ENCODE measurements at places on chromosomes 6 and 20.

DNA sequence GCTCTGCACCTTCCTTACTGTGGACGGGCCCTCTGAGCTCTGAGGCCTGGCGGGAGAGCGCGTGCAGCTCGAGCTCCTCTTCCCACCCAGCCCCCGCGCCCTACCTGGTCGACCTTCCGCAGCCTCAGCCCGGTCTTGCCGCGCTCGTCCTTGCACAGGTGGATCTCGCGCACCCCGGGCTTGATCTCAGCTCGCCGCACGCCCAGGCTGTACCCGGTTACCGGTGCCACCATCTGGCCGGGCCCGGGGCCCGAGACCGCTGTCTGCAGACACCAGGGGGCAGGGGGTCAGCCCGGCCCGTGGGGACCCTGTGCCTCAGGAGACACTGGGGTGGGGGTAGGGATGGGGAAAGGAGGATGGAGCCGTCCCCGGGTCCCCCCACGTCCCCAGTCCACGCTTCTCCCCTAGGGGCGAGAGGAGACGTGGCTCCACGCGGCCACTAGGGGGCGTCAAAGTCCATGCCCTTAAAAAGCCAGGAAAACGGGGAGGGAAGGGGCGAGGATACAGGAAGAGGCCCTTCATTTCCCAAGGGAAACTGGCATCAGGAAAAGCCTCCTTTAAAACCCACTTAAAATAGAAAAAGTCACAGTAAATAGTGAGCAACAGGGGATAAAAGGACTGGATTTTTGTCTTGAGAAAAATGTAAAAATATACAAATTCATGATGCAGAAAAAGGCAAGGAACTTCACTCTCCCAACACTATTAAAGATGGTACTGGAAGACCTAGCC, 15.5 kb downstream of the SDCBP2 start:
- DNase-seq = peak; percentile 82

DNA sequence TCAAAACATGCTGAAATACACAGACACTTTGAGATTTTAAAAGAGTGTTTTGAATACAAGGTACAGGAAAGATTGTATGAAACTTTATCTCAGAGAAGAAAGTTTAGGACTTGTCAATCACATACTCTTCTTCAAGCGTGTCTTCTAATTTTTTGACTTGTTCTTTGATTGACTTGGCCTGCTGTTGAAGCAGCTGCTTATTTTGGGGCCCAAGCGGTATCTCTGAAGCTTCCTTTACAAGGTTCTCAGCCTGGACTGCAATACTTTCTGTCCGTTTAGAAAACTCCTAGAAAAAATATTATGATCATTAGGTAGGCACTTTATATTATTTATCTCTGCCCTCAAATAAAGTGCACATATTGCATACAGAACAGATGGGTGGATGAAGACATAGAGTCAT, 201.3 kb downstream of the SYNE1 start:
- DNase-seq = no peak

GRCh38 chr6:152167641-152168603, 360.4 kb downstream of the ESR1 start:
- no peak for DNase-seq

- DNase-seq = no peak
Observed at GRCh38 chr20:15061955-15062354, 724.5 kb upstream of the FLRT3 start.

DNA sequence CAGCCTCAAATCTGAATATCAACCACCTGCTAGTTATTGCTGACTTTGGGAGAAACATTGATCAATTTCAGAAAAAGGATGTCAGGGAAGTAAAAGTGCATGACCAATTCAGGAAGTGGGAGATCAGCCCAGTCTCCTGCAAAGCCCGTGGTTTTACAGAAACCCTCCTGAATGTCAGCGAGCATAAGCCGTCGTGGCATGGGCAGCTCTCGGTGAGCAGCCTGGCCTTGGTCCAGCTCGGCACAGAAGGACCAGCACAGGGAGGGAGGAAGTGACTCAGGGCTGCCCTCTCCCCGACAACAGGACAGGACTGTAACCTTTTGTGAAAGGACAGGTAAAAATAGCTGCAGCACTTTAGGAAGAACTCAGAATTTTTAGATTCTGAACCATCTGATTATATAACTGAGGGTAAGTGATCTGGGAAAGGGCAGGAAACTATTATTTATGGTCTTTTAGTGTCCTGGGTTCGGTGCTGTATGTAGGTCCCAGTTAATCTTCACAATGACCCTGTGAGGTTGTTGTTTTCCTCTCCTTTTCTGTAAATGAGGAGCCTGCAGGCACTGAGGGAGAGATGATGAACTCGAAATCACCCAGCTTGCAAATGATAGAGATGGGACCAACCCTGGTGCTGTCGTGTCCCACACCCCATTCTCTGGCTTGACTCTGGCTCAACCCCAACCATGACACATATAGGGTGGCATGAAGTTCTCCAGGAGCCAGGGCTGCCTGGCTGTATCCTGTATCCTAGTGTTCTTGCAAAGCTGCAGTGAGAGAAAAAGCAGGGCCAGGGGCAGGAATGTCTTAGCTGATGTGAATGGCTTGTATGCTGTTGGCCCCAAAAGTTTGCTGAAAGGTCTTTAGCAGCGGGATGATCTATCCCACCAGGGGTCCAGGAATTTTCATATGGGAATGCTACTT, 37.6 kb downstream of the NRN1 start:
- no peak for DNase-seq

DNA sequence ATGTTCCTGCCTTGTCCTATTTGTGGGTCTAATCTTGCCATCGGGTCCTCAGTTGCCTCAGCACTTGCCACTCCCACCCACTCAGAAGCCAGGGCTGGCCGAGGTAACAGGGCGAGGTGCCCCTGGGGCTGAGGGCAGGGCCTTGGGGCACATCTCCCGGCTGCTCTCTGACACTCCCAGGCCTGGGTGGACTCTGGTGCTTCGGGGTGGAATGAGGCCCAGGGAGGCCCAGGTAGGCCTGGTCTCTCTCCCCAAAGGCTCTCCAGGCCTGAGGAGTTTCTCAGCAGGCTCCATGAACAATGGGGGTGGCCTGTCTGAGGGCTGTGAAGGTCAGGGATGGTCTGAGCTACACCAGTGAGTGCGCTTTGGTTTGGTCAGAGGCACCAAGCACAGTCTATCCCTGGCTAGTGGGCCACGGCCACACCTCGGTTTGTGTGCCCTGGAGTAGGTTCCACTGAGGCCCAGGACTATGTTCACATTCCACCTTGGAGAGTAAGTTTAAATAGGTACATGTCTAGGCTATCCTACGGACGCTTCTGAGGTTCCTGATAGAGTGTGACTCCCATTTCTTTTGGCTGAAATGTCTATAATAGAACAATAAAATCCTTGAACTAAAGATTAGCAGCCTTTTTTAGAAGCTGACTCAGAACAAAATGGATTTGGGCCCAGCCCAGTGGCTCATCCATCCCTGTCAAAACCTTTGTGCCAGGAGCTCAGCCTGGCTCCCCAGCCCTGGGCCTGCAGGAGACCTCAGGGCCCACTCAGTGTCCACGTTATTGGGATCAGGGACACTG, 78.8 kb downstream of the SLC24A3 start:
- DNase-seq = no peak
